ENCODE measurements at places on chromosomes 7 and 10.

DNA sequence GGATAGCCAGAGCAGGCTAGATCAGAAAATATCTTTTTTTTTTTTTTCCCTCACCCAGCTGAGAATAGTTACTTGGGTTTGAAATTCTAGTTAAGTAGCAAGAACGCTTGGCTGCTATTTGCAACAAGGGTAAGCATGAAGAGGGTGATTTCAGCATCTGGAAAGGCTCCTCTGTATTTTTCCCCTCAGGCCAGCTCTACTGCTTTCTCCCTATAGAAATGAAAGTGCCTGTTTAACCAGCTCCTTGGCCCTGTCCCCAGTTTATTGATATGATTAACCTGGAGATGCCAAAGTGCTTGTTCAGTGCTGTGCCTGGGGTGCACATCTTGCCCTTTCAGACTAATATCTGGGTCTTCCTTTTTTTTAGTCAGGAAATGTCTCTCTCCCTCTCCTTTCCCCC is 37.1 kb downstream of the AP3M1 start:
- no peak for DNase-seq

- no peak for DNase-seq
These were observed 163.3 kb downstream of the IPMK start for GRCh38 chr10:58104351-58104751.

GRCh38 chr7:49631071-49631815 is 142.2 kb upstream of the VWC2 start:
- no peak for DNase-seq

- DNase-seq: no peak
These were observed 82.9 kb downstream of the GALNT11 start for GRCh38 chr7:152108359-152108758.

DNA sequence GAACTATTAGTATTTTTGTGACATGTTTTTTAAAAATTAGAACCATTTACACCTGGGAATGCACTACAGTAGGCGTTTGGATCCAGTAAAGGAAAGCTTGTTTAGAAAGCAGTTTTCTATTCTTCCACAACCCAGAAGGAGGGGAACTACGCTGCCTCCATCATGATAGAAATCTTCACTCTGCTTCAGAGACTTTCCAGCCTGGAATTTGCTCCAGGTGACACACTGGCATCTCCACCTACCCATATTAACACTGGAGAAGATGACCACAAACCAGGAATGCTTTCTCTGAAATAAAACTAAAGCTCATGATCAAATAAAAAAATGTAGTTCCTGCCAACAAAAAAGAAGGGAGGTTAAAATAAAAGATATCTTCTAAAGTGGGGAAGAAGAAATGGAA is 66.3 kb downstream of the ARHGAP22 start:
- no peak for DNase-seq

DNA sequence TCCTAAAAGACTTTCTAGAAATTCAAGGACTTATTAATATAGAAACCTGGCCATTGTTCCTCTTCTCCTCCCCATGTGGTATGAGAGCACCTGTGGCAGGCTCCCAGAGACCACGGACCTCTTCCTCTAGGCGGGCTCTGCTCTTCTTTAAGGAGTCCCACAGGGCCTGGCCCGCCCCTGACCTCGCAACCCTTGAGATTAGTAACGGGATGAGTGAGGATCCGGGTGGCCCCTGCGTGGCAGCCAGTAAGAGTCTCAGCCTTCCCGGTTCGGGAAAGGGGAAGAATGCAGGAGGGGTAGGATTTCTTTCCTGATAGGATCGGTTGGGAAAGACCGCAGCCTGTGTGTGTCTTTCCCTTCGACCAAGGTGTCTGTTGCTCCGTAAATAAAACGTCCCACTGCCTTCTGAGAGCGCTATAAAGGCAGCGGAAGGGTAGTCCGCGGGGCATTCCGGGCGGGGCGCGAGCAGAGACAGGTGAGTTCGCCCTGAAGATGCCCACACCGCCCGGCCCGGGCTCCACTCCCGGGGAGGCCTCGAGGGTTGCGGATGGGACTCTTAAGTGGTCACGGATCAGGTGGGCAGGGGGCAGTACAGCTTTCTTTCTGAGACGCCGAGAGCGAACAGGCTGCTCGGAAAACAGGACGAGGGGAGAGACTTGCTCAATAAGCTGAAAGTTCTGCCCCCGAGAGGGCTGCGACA is at the start of gene SLC26A4:
TSS of gene SLC26A4 (plus strand) at position 448 of the 700 bp plus-strand sequence. CDS start 814 bp downstream, outside the sequence.
- DNase-seq: no peak

DNA sequence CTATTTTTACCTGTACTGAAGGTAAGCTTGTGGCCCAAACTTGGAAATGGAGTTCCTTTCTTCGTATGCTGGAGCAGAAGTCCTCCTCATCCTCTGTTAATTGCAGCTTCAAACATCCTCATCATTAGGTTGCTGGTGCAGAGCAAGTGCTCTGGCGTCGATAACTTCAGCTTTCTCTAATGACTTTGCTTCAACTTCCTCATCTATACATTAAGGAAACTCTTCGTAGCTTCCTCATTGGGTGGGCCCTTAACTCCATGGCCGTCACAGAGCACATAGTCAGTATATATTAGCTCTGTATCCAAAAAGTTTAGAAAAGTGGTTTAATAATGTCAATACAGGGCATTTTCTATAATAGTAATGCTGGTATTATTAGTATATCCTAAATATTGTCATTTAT is 447.7 kb downstream of the SUGCT start:
- no peak for DNase-seq

DNA sequence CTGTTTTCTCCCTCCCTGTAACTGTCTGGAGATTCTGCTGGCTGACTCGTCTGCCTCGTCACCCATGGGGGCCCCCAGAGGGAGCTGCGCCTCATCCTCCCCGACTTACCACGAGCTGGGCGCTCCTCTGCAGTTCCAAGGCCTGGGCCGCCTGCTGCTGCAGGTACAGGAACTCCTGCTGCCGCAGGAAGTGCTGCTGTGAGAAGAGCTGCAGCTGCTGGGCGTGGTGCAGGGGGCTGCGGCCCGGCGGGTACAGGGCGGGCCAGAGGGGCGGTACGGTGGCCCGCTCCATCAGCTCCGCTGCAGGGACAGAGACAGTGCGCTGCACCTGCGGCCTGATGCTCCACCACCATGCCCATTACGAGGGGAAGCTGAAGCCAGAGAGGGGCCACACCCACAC is 47.7 kb downstream of the TNRC18 start:
- DNase-seq: no peak

GRCh38 chr10:11286261-11286852 is 268.7 kb downstream of the CELF2 start:
- DNase-seq: no peak

- no peak for DNase-seq
These were observed 23.4 kb upstream of the SGCE start for GRCh38 chr7:94679358-94679757.

DNA sequence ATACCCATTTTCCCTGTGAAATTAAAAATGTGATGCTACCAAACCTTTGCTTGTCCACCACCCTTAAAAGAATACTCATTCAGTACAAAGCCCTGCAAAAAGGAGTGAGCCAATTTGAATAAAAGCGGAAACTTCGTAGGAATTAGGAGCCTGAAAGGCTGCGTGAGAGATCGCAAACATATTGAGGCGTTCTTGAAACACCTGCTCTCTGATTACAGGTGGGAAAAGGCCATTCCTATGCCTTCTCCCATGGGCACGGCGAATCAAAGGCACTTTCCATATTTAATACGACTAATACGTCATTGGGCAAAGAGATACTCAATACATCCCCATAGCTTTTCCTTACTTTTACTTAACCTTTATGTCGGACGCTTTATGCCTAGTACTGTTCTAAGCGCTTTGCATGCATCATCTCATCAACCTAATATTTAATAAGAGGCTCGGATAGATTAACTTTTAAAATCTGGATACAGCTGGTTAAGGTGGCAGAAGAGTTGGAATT is 30.9 kb upstream of the KMT2E start:
- no peak for DNase-seq

DNA sequence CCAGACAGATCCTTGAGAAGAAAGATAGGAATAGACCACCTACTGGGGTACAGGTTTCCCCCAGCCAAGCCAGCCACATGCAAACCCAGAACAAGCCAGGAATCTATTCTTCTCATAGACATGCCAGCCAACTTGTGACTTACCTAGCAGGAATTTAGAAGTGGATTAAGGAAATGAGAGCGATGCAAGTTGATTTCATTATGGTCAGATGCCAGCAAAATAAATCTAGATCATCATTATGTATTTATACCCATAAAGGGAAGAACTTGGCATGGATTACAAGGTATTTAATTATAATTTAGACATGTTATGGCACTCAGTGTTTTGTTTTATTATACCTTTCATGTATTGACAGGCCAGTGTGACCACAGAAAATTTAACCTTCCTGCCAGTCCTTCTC is 32.8 kb downstream of the SLC35G1 start:
- no peak for DNase-seq

Data from K562 (cell line).